ENCODE measurements at places on chromosomes 1 and 21. TPM values are rescaled to one million over a fixed set of nuclear protein-coding genes. Genes with fewer than 3 reads are reported as not detected.

OR10J1 gene
- not detected for total RNA-seq

GJA5 gene
- total RNA-seq, result 9.4 TPM

RORC gene
- total RNA-seq, result 0.12 TPM

ECM1 gene
- total RNA-seq, result 72.5 TPM

KCNC4 gene
- 1.6 TPM for total RNA-seq

TSPEAR gene
- not detected for total RNA-seq

RGS13 gene
- total RNA-seq, result not detected

FCRL4 gene
- not detected for total RNA-seq

C1orf87 gene
- total RNA-seq, result 0.32 TPM

SUCO gene
- total RNA-seq, result 41.3 TPM

STPG1 gene
- 8.9 TPM for total RNA-seq

IARS2 gene
- total RNA-seq, result 57.1 TPM

CSF3R gene
- 0.97 TPM for total RNA-seq

CD48 gene
- total RNA-seq, result not detected

OR2T33 gene
- not detected for total RNA-seq

TNFRSF1B gene
- total RNA-seq, result 29.3 TPM

ABCA4 gene
- 2.4 TPM for total RNA-seq

MYBPH gene
- total RNA-seq, result not detected

TLR5 gene
- 0.81 TPM for total RNA-seq

TOR1AIP2 gene
- 133 TPM for total RNA-seq

TTC22 gene
- total RNA-seq, result not detected

OR6K3 gene
- total RNA-seq, result not detected

LAMC1 gene
- total RNA-seq, result 472 TPM

SMG5 gene
- 72.7 TPM for total RNA-seq

LY9 gene
- total RNA-seq, result not detected

CLDN14 gene
- not detected for total RNA-seq

ST6GALNAC5 gene
- 135 TPM for total RNA-seq

FCN3 gene
- total RNA-seq, result not detected

MATN1 gene
- 0.36 TPM for total RNA-seq

PTBP2 gene
- 30.3 TPM for total RNA-seq

SYPL2 gene
- total RNA-seq, result 0.12 TPM

TCHH gene
- total RNA-seq, result under 0.01 TPM

NOS1AP gene
- total RNA-seq, result 0.32 TPM

SESN2 gene
- 30.3 TPM for total RNA-seq

SV2A gene
- 23.8 TPM for total RNA-seq

RIMKLA gene
- total RNA-seq, result not detected

TMEM51 gene
- 1.7 TPM for total RNA-seq

GSTM5 gene
- total RNA-seq, result 6.0 TPM

SERINC2 gene
- total RNA-seq, result 8.5 TPM

GJC2 gene
- 2.1 TPM for total RNA-seq

ANGPTL1 gene
- 1.1 TPM for total RNA-seq

STIL gene
- total RNA-seq, result 6.3 TPM

SLC25A33 gene
- 6.0 TPM for total RNA-seq

CD101 gene
- 0.49 TPM for total RNA-seq

ARHGAP30 gene
- not detected for total RNA-seq

KRTAP13-4 gene
- not detected for total RNA-seq

KRTAP19-4 gene
- total RNA-seq, result not detected

FCRL1 gene
- not detected for total RNA-seq

TTC39A gene
- 1.5 TPM for total RNA-seq

ESRRG gene
- total RNA-seq, result under 0.01 TPM

LCE1A gene
- not detected for total RNA-seq

AADACL4 gene
- total RNA-seq, result not detected

HMGCS2 gene
- not detected for total RNA-seq

CACNA1S gene
- not detected for total RNA-seq

COL8A2 gene
- total RNA-seq, result 38.0 TPM

LAMC2 gene
- total RNA-seq, result 4.7 TPM

TINAGL1 gene
- total RNA-seq, result 3.2 TPM

Data from hair follicle dermal papilla cell (primary cell).